Right ventricle myocardium inferior (tissue), 1 donor: ENCODE measurements at places on chromosomes 11 and 22. TPM values are rescaled to one million over a fixed set of nuclear protein-coding genes. Genes with fewer than 3 reads are reported as not detected.

- no peak for DNase-seq
These were observed 47.9 kb upstream of the ARHGAP42 start for GRCh38 chr11:100639140-100639539.

GRCh38 chr11:47234669-47235100, 13.9 kb downstream of the ACP2 start:
- no peak for DNase-seq

DNA sequence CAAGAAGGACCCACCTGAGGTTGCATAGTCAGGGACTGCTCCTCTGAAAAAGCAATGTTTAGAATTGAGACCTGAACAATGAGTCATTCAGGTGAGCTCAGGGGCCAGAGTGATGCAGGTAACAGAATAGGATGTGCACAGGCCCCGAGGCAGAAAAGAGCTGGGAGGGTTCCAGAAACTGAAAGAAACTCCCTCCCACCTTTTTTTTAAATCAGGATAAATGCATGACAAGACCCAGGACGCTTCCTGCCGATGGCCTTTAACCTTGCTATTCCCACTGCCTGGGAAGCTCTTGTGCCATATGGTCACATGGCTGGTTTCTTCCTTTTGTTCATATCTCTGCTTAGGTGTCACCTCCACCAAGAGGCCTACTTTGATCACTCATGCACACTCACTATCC, 214.2 kb upstream of the ZBED5 start:
- DNase-seq: no peak

Gene NXPE4
- total RNA-seq: not detected

GRCh38 chr22:39243439-39244135, 1.2 kb downstream of the PDGFB start:
- DNase-seq: no peak

- DNase-seq: no peak
These were observed 35.5 kb downstream of the USP28 start for GRCh38 chr11:113839842-113840241.

DNA sequence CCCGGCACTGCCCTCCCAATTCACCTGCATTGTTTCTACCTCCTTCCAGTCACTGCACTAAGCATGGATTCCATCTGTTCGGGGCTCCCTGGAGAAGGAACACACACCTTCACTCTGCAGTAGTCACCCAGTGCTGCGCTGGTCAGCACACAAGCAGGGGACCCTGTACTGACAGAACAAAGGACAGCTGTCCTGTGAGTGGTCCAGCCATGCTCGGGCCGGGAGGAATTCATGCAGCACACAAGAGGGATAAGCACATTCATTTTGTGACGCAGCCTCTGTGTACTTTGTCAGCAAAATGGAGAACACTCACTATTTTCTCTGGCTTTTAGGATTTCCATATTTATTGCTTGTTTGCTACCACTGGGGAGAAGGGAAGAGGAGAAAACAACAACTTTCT, 167.3 kb downstream of the NTM start:
- DNase-seq: no peak

GRCh38 chr11:11524436-11525061, 97.3 kb downstream of the GALNT18 start:
- no peak for DNase-seq

DNA sequence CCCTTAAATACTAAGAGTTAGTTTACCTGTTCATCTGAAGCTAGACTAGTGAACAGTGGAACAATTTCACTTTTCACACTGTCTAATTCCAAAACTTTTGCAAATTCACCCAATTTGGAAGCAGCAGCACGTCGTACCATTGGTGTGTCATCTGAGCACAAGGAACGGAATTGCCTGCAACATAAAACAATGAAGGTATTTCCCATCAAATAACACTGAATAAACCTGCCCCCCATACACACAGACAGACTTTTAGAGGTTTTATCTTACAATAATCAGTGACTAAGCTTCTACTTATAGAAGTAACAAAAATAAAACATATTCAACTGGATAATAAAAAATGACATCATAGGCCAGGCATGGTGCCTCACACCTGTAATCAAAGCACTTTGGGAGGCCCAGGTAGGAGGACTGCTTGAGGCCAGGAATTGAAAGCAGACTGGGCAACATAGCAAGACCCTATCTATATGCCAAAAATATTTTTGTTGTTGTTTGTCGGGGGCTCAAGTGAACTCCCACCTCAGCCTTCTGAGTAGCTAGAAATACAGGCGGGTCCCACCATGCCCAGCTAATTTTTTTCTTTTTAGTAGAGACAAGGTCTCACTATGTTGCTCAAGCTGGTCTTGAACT, 6.3 kb downstream of the PPP2R1B start:
- no peak for DNase-seq

DNA sequence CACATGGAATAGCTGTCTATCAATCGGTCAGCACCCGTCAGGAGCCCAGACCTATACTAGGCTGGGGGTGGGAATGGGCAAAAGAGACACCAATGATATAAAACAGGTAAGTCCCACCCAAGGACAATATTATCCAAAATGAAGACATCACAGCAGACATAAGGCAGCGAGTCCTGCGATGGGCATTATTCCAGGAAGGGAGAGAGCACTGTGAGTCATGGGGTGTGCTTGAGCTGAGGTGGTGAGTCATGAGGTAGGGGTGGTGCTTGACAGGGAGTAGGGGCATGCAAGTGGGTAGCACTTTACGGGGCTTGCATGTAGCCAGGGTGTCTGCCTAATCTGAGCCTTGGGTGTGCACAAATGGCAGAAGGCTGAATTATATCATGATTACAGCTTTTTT, 605.0 kb upstream of the CADM1 start:
- DNase-seq: no peak

Gene RAG2
- total RNA-seq: not detected

- no peak for DNase-seq
These were observed 18.8 kb upstream of the SUN2 start for GRCh38 chr22:38774496-38775166.

GRCh38 chr11:62816557-62816956, 11.3 kb upstream of the NXF1 start:
- no peak for DNase-seq

Gene DNAJB13
- total RNA-seq: not detected

Gene SLC29A2
- 16.8 TPM for total RNA-seq

Gene AIFM3
- total RNA-seq: 0.65 TPM

GRCh38 chr11:121452609-121453150, at the start of gene SORL1-AS1:
Gene SORL1-AS1 (minus strand): TSS chr11:121452967.
- no peak for DNase-seq

GRCh38 chr11:1773994-1774550, 10.3 kb upstream of the CTSD start:
- no peak for DNase-seq

GRCh38 chr11:5043380-5043779, 2.9 kb upstream of the OR52J3 start:
- DNase-seq: no peak

GRCh38 chr11:8294251-8294935, 30.7 kb upstream of the LMO1 start:
- no peak for DNase-seq

GRCh38 chr11:3155691-3156258, 9.3 kb downstream of the OSBPL5 start:
- DNase-seq: peak; percentile 46

Gene OR52A1
- not detected for total RNA-seq

Gene PYGM
- 179 TPM for total RNA-seq

DNA sequence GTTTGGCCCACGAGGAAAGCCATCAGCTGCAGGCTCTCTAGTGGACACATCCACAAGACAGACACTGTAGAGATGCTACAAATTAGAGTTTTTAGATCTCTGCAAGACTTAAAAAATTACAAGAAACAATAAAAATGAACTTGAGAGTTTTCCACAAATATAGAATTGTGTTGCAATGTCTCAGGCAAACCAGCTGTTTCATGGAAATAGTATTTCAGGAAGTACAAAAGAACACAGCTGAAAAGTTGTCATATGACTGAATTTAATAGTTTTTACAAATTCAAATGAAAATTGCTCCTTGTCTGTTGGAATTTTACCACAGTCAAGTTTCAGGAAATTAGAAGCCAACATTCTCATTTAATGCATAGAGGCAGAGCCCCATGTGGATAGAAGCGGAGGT, 184.5 kb upstream of the PITPNB start:
- DNase-seq: no peak

DNA sequence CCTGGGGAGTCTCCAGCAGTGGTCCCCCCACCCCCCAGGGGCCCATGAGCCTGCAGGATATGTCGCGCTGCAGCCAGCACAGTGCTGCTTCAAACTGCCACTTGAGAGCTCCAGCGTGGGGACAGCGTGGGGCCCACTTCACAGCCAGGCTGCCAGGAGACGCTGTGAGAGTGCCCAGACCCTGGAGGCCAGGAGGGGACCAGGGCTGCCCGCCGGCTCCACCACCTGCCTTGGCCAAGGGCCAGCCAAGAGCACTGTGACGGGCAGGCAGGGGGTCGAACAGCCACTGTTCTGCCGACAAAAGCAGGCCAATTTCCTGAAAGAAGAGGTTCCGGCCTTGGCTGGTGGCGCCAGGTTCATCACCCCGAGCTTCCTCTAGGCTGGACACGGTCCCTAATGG, 60.2 kb downstream of the FLRT1 start:
- no peak for DNase-seq

GRCh38 chr11:6475936-6476335, 2.2 kb upstream of the TRIM3 start:
- no peak for DNase-seq

Gene ART5
- 2.5 TPM for total RNA-seq

Gene CSNK2A3
- 0.62 TPM for total RNA-seq

- DNase-seq: no peak
These were observed 97.4 kb downstream of the FDX1 start for GRCh38 chr11:110527146-110527545.

DNA sequence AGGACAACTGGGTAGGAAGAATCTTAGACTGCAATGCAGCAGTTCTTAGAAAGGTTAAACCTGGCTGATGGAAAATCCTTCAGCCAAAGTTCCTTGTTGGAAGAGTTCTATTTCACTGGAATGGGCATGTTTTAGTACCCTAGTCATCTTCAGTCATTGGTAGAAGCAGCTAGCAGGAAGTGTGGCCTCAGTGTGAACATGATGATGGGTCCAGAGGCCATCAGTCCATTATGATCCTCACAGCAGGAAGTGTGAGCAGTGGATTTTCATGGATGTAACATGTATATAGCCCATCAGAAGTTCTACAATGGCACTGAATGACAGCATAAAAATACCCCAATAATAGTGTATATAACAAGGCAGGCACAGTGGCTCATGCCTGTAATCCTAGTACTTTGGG, 35.9 kb upstream of the PDE3B start:
- DNase-seq: no peak

DNA sequence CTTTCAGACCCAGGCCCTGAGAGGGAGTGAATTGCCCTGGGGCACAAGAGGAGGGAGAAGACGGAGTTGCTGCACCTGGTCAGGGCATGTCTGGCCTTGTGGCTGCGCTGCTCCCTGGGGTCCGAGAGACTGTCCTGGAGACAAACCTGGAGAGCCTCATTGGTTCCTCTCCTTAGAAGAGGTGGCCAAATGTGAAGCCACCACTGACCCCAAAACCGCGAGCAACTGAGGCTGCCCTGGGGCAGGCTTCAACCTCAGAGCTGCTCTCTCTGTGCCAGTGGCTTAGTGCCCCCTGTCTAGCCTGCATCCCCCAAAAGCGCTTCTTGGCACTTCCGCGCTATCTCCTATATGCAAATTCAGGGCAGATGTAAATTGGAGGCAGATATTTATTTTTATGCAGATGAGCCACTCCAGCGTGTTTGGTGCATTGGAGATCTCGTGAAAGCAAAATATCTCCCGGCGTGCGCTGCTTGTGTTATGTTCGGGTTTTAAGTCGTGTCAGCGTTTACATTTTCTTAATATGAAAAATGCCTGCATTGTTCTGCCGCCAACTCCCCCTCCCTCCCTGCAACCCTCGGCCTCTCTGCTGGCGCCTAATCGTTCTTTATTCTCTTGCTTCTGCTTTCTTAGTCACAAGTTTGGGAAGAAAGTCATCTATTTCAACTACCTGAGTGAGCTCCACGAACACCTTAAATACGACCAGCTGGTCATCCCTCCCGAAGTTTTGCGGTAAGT, 69.5 kb downstream of the ARHGAP8 start:
- no peak for DNase-seq

GRCh38 chr22:44743804-44744211, 8.6 kb upstream of the ARHGAP8 start:
- peak; percentile 9 for DNase-seq

DNA sequence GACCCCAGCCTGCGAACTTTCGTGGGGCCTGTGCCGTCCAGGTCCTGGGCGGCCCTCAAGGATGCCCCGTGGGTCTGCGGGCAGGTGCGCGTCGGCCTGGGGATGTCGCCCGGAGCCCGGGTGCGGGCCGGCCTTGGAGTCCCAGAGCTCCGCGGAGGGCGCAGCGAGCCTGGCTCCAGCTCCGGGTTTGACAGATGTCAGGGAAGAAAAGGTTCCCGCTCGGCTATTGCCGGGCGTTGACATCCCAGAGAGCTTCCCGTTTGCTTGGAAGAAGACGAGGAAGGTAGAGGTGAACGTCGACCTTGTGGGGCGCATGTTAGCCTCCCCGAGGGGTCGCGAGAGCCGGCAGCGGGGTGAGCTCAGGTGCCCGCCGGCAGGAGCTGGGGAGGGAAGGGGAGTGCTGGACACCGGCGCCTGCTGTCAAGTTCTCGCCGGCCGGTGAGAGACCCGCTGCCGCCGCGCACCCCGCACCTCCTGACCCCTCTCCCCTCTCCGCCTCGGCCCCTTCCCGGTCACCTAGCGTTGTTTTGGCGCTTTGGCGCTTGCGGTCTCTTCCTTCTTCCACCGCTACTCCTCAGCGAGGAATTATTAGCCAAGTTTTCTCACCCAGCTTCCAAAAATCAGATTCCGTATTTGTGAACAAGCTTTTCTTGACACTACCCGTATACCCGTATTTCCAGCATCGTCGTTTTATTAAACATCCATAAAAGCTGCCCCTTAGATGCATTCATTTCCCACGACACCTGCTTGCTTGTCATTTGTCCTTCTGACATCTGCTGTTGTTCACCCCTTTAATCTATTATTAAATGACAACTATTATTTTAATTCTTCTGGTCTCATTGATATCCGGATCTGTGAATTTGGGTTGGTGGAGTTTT, 1.3 kb downstream of the BMAL1 start:
- peak; percentile 76 for DNase-seq

- no peak for DNase-seq
These were observed 95.9 kb downstream of the MIAT start for GRCh38 chr22:26753125-26753862.

DNA sequence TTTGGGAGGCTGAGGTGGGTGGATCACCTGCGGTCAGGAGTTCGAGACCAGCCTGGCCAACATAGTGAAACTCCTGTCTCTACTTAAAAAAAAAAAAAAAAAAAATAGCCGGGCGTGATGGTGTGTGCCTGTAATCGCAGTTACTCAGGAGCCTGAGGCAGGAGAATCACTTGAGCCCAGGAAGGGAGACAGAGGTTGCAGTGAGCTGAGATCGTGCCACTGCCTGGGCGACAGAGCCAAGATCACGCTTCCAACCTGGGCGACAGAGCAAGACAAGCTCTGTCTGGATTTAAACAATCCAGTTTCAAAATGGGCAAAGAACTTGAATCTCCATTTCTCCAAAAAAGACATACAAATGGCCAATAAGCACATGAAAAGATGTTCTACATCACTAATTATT, 12.5 kb downstream of the LMO2 start:
- no peak for DNase-seq

Gene UBQLNL
- total RNA-seq: 0.24 TPM
